ENCODE measurements at places on chromosomes 7 and 10. TPM values are rescaled to one million over a fixed set of nuclear protein-coding genes. Genes with fewer than 3 reads are reported as not detected.

DNA sequence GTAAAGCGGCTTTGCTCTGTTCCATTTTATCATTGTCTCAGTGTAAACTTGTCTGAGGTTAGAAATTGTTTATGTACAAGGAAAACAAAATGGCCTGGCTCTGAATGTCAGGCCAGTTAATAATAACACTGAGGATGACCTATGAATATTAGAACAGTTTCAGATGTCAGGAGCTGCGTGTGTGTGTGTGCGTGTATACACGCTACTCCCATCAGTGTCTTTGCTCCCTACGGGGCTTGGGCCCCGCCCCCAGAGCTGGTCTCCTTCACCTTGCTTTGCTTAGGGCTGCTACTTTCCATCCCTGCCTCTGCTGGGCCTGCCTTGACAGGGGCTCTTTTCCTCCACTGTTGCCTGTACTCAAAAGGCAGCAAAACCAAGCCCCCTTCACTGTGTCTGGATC lies 142.3 kb upstream of the BET1 start:
- DNase-seq, result no peak

The LIPM gene
- not detected for total RNA-seq

GRCh38 chr7:149226840-149227494 lies 12.5 kb upstream of the ZNF212 start:
- DNase-seq, result no peak

DNA sequence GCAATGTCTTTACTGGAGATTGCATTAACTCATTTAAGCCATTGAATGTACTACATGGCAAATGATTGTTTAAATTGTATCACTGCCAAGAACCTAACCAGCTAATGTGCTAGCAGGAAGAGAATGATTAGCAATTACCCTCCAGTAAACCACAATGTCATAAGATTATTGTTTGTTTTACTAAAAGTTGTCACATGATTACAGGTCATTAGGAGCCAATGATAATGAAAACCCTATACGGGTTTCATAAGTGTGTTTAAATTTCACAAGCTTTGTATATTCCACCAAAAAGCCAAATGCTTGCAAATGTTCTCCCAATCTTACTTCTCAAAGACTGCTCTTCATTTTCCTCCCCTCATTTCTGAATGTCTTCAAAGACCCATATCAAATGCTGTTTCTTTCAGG lies 76.5 kb upstream of the PPP1R3C start:
- DNase-seq, result no peak

The CHAT gene
- total RNA-seq, result not detected

DNA sequence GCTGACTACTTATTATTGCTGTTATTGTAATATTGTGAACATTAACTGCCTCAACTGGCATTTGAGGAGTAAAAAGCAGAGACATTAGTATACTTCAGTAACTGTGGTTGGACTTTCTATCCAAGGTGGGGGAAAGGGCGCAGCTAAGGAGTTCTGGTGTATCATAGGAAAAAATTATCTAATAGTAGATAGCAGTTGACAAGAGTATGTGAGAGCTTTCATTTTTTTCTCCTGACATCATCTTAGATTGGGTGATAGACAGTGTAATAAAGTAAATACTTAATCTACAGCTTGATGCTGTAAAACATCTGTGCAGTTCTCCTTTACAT lies 68.9 kb downstream of the PHTF2 start:
- no peak for DNase-seq

The FAM53B gene
- 44.0 TPM for total RNA-seq

- DNase-seq, result peak; percentile 72
These were observed 403.9 kb upstream of the CELF2 start for GRCh38 chr10:10613656-10614244.

The KBTBD2 gene
- 41.8 TPM for total RNA-seq

DNA sequence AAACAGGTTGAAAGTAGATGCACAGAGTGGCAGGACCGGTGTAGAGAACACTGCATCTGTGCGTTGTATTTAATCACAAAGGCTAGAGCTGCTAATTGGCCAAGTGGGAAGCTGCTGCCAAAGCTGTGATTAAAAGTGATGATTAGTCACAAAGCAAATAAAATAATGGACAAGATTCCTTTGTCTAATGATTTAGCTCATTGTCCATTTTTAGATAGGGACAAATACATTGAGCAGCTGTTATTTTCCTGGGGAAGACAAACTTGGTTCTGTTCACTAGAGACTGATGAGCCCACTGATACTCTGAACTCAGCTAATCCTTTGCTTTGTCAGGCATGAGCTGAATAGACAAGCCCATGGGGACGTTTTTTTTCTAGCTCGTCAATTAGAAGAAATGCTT lies 19.7 kb downstream of the UBE3C start:
- DNase-seq, result no peak

DNA sequence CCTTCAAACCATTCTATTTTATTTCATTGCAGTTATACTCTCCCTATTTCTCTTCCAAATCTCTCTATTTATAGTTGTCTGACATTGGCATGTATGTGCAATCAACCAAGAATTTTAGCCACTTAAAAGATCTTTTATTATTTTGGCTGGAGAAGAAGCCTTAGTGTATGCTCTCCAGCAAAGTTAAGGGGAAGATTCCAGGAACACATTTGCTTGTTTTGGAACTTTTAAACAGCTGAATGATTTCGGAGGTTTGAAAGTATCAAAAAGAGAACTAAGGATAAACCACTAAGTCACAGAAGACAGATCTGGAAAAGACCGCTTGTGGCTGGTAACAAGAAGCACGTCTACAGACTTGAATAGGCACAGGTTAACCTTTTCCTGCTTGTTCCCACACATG lies 182.2 kb upstream of the FZD1 start:
- DNase-seq, result no peak

GRCh38 chr7:131238347-131238931 lies 89.2 kb upstream of the MKLN1 start:
- DNase-seq, result no peak

- no peak for DNase-seq
These were observed 34.9 kb upstream of the PRSS1 start for GRCh38 chr7:142714375-142714774.

The FGFR2 gene
- total RNA-seq, result 157 TPM

- peak; percentile 76 for DNase-seq
These were observed 29.3 kb downstream of the RHOBTB1 start for GRCh38 chr10:60914690-60915141.

DNA sequence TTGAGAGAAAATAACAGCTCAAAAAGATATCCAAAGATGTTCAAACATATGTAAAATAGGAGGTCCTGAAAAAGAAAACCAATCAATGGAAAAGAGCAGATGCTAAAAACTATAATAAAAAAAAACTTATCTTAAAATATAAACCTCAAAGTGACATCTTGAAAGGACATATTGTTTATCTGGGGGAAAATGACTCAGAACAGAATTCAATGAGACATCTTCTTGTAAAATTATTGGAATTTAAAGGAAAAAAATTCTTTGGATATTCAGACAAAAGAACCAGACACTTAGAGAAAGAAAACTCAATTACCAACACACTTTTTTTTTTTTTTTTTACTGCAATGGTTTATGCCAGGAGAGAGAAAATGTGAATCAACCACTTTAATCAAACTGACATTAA lies 58.9 kb downstream of the NAMPT start:
- DNase-seq, result no peak

DNA sequence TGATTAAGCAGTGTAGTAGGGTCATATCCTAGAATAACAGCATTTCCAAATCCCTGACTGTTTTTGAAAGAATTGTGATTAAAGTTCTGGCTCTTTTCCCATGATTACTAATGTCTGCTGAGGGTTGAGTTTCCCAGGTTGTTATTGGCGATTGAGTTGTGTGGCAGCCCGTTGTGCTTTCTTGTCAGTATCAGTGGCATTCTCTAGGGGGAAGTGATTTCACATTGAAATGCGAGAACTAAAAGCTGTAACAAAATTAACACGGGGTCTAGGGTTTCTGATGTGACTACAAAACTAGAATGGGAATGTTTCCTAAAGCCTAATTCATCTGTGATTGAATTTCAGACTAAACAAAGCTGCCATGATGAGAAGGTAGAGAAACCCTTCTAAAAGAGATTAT lies 349.4 kb downstream of the EXOC4 start:
- no peak for DNase-seq

- peak; percentile 91 for DNase-seq
These were observed at the start of gene CSTF2T for GRCh38 chr10:51699475-51700227. Gene CSTF2T (minus strand): TSS chr10:51699595. CDS start chr10:51699549, 46 bp downstream.

The CCL26 gene
- total RNA-seq, result not detected

GRCh38 chr7:22168129-22168634 lies 188.8 kb downstream of the RAPGEF5 start:
- no peak for DNase-seq

DNA sequence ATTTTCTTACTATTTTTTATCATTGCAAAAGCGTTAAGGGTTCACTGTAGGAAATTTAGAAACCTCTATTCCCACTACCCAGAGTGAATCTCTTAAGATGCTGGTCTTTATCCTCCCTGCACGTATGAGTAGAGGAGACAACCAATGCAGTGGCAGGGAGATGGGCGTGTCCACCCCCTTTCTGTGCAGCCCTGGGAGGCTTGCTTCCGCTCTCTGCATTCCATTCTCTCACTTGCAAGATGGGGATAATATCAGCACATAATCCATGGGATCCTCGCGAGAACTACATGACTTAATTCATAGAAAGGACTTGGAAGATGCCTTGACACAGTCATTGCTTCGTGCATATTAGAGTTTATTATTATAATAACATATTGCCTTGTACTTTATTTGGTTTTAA lies 196.2 kb downstream of the KLF6 start:
- DNase-seq, result no peak

Data from uterus (tissue), 4 donors.